ENCODE measurements at places on chromosomes 16 and 17. TPM values are rescaled to one million over a fixed set of nuclear protein-coding genes. Genes with fewer than 3 reads are reported as not detected.

GRCh38 chr16:23071196-23072083, 77.8 kb downstream of the USP31 start:
- H3K27ac ChIP-seq = no peak overlapping the region
- no peaks in the 10 kb centered on the region for H3K4me1 ChIP-seq
- DNase-seq = no peak
- H3K4me3 ChIP-seq = no peak overlapping the region

DNA sequence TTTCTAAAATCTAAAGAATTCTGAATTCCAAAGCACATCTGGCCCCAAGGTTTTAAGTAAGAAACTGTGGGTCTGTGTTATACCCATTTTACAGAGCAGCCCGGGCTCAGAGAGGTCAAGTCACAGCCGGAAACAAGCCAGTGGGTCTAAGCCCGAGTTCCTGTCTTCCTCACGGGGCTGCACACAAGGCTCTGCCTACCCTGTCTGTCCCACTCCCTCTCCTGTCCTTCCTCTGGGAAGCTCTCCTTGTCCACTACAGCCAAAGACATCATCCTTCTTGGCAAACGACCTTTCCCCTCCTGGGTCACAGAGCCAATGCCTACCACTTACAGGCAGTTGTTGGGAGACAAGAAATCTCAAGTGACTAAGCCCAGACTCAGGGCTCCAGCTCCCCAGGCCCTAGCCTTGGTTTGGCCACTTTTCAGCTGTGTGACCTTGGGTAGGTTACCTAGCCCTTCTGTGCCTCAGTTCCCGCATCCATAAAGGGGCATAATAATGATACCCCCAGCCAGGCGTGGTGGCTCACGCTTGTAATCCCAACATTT, 55.6 kb upstream of the MAP3K14 start:
- DNase-seq = no peak
- no peak overlapping the region for H3K4me3 ChIP-seq
- H3K36me3 ChIP-seq = no peaks in the 10 kb centered on the region
- H3K27ac ChIP-seq = no peak overlapping the region
- H3K4me1 ChIP-seq = peaks cover 14% of the 10 kb centered on the region

The CES1 gene
- total RNA-seq = 0.34 TPM

The ATP1B2 gene
- total RNA-seq = 1.4 TPM

Data from neural progenitor cell (in vitro differentiated cells).